NCI-H460 (cell line): ENCODE measurements at places on chromosomes 2 and 18.
A peak's percentile ranks its signal among the peaks of the same experiment; 100 is the strongest.

- no peak for DNase-seq
These were observed 137.0 kb upstream of the ATP5MC3 start for GRCh38 chr2:175318542-175318941.

- DNase-seq: no peak
These were observed 164.2 kb upstream of the EPAS1 start for GRCh38 chr2:46132996-46133395.

DNA sequence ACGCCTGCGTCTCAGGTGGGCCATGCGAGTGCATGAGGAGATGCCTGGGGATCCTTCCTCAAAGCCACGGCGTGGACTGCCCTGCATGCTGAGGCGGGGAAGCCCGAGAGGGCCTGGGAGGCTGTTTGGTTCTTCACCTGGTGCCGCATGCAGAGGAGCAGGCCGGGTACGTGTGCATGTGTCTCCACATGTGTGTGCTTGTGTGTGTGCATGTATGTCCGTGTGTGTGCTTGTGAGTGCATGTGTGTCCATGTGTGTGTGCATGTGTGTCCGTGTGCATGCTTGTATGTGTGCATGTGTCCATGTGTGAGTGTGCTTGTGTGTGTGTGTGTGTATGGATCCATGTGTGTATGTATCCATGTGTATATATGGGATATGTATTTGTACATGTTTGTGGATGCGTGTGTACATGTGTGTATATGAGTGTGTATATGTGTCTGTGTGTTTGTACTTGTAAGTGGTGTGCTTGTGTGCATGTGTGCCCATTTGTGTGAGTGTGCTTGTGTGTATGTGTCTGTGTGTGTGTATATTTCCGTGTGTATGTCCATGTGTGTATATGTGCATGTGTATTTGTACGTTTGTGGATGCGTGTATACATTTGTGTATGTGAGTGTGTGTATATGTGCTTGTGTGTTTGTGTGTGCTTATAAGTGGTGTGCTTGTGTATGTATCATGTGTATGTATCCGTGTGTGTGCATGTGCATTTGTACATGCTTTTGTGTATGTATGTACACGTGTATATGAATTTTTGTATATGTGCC is 79.0 kb downstream of the PTGR3 start:
- DNase-seq: no peak

DNA sequence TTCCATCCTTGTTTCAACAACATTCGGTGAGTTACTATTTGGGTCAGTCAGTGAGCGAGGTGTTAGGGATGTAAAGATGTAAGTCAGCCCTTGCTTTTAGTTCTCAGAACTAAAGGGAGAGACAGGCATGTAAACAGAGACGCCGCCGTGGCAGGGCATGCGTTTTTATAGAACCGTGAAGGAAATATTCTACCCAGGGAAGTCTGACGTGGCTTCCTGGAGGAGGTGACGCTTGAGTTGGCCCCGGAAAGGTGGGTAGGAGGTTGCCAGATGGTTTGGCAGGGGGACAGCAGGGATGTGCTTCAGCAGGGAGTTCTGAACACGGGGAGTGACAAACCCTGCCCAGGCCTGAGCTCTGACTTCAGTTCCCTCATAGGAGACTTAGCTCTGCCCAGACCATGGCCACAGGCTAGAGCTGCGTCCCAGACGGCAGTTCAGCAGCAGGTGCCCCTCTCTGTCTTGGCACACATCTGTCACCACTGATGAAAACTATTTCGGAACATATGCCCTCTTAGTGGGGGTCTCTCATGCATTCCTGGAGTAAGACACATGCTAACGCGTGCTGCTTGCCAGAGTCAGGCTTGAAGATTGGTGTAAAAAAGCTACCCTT is 23.4 kb upstream of the RPL31 start:
- no peak for DNase-seq

DNA sequence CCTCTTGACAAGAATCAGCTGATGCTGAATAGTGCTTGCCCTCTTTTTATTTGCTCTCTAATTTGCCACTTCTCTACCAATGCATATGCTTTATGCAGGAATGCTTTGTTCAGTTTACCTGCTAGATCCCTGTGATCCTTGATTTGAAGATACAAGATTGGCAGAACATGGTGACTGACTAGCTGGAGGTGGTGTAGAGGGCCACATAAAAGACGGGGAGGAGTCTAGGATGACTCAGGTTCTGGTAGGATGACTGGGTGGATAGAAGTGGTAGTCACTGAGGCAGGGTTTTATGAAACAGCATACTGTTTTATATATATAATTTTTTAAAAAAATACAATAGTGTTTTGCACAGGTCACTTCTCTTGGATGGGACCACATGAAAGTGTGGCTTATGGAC is 6.3 kb upstream of the ADGRF3 start:
- no peak for DNase-seq

- DNase-seq: no peak
These were observed 48.1 kb upstream of the SLC39A10 start for GRCh38 chr2:195608768-195609454.

DNA sequence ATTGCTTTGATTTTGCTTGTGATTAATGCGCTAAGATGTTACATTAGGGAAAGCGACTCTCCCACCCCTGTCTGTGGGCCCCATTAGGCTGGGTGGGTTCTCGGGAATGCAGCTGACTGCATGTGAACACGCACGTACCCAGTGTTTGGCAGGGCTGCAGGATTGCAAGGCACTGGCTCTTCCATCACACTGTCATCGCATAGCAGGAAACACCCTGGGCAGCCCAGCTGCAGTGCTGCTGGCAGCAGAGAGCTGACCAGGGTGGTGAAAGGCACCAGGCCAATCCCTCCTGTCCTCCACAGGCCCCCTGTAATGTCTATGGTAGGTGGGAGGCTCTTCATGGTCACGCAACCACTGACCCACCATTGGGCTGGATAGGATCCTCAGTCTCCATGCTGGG is 34.4 kb upstream of the FZD7 start:
- DNase-seq: no peak

DNA sequence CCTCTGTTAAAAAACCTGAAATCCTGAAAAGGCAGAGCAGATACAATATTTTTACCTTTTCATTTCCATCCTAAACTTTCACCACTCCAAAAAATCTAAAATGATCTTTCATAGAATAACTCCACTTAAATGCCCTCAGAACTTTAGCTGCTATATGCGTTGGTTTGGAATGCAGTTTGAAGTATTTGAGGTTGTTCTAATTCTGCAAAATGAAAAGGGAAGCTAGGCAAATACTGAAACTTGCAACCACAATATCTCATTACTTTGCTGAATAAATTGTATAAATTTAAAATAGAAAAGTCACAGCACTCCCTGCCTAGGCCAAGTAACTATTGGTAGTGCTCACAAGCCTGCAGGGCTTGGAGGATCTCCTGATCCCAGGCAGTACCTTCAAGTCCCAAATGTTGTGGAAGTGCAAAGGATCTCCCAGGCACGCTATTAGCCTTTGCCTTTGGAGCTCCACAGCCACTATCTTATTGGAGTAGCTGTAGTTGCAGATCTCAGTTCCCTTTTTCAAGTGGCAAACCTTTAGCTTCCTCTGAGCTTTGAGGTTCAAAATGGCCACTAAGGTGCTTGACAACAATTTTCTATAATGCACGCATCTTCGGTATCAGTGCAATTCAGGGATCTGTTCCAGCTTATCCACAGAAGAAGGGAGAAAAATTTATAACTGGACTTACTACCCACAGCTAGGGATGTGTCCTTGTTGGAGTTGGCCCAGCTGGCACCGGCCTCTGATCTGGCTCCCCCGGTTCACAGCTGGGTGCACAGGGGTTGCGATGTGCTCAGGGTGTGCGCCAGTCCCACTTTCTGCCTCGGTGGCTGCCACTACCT is 43.4 kb upstream of the ANKRD62 start:
- no peak for DNase-seq

DNA sequence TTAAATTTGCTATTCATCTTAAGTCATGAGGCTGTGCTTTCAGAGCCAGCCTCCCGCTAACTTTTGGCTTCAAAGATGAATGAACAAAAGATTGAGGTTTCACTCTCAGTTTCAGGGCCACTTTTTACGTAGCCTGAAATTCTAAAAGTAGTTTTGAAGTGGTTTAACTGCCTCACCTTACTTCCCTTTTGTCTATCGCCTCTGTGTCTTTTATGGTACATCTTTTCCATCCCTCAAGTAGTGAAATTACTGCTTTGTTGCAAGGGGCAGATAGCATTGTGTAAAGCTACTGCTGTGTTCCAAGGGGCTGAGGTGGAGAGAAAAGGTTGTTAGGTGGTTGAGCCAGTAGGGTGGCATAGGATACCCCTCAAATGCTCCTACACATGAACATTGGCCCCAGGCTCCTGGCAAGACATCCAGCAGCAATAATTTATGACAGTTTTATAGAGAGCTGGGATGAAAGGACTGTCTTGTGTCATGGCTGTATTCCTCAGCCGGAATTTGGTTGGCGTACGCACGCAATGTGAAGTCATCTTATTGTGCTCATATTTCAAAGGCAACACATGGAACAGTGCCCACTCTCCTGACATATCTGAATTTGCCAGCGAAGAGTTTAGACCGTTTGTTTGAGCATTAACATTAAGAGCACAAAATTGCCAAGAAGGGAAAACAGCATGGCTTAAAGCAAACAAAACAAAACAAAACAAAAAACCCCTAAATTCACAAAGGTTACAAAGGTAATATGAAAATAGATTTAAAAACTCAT is 32.2 kb downstream of the QPCT start:
- peak; percentile 94 for DNase-seq

DNA sequence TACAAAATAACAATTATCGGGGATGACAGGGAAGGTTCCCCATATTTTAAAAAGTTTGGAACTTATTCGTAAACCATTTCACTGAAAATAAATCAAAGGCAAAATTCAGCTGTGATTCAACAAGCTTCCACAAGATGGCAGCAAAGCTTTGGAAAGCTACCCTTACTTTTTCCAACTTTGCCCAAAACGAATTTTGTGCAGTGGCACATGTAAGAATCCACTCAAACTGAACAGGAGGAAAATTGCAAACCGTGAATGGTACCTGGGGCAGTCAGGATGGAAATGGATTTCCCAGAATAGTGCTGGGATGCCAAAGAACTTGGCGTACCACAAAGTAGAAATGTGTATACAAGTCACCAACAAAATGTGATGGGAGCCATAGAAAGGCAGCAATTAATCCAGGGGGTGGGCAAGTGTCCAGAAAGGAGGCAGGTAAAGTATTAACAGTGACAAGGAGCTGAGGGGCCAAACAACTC is 10.7 kb downstream of the RPL31 start:
- peak; percentile 33 for DNase-seq

DNA sequence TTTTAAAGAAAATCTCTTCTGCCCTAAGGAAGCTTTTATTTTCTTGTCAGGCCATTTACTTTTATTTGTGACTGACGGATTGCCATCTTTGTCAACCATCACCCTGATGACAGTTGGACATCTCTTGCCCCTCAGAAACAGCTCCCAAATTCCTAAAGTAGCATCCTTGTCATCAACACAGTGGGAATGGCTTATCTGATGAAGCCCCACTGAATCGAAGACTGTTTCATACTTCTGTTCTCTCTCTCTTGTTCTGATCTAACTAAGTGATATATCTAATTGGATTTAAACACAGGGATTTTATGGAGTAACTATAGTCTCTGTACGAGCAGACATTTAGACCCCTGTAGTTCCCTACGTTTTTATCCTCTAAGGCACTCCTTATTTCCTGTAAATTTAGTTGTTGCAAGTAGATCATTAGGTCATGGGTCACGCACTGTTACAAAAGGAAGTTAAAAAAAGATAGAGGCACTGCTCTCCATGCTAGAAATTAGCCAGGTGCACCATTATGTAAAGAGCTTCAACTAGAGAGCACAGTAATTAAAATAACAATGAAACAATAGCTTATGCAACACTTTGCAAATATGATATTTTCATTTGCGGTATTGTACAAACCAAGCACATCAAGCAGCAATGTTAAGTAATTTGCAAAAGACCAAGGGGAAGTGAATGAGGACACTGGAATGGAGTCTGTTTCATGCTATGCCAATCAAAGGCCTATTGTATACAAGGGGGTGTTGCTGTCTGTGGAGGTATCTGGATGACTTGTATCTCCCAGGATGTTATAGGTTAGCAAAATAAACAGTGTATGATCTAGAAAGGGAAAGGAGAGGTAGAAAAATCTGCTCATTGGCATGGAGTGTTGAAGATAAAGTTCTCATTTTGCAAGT is 284.7 kb downstream of the LRRTM1 start:
- DNase-seq: no peak

- DNase-seq: no peak
These were observed 151.8 kb upstream of the PTPRM start for GRCh38 chr18:7415081-7415894.

- no peak for DNase-seq
These were observed 404.0 kb upstream of the MYT1L start for GRCh38 chr2:2735041-2735440.

DNA sequence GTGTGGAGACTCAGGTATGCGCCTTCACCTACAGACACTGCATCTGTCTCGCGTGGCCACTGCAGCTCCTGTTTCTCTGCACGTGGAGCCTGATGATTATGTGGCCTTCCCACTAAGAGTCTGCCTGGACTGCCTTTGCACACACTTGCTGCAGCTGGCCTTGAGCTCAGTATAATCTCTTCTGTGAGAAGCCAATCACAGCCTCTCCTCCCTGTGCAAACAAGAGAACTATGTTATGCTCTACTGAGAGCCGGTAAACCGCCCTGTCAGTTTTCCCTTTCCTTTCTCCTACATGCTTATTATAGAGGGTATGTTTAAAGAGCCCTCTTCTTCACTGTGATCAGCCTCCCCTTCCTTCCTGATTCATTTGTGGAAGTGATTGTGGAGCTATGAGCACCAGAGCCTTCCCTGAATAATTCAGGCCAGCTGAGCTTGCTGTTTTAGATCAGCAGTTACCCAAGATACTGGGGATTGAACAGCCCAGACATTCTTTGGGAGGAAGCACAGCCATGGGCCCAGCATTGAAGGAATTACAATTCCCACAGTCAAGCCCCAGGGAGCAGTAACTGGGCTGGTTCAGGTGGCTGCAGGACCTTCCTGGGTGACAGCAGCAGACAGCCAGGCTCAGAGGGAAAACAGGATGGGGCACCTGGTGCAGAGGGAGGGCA is 3.7 kb upstream of the TGFA start:
- DNase-seq: no peak

GRCh38 chr2:136116151-136116812 is 1.7 kb downstream of the CXCR4 start:
- DNase-seq: no peak

GRCh38 chr2:3433339-3433699 is 53.8 kb downstream of the TRAPPC12 start:
- DNase-seq: no peak

- DNase-seq: peak; percentile 83
These were observed 2.3 kb downstream of the ZFP36L2 start for GRCh38 chr2:43224131-43224570.

DNA sequence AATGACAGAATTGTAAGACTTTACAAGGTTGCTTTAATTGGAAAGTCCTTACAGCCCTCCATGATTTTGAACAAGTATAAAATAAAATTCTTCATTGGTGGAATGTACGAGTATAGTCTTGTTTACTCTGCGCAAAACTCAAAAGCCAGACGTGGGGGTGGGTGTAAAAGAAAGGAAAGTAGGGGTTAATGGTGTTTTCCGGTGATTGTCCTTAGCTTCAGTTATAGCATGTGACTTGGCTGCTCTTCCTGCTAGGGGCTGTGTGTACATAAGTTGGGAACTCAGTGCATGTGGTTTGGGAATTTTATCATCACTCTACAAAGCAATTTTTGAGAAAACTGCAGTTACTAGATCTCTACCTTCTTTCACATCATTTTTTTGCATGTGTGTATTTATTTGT is 82.4 kb upstream of the CAVIN2 start:
- no peak for DNase-seq

- DNase-seq: peak; percentile 21
These were observed 49.4 kb downstream of the ETAA1 start for GRCh38 chr2:67446491-67446911.

GRCh38 chr2:53750041-53750768 is 17.4 kb upstream of the CHAC2 start:
- DNase-seq: no peak
